ENCODE measurements at places on chromosomes 7 and 10.

DNA sequence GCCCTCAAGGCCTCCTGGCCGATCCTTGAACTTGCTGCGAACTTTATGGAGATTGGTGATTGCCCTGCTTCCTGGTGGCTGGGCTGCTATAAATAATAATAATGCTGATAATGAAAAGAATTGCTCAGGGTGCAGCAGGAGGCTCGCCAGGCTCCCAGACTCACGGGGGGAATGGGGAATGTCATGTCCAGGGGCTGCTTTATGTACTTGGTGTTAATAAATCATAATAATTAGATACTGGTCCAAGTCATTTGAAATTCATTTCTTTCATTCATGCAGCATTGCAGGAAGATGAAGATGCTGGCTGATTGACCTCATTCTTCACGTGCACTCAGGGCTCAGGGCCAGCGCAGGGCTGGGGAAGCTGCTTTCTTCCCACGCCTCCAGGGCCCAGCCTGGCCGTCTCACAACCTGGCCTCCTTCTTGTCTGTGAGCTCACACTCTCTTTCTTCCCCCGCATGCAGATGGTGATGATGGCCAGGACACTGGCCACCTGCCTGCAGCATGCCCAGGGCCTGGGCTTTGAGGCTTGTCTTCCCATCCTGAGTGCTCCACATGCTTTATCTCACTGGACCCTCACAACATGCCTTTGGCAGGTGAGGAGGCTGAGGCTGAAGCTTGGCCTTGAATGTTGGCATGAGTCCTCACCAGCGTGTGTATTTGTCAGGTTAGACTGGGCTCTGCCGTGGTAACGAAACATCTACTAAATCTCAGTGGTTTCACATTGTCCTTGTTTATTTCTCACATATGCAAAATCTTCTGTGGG, 138.4 kb upstream of the TNS3 start:
- no peak overlapping the region for H3K27ac ChIP-seq
- H3K4me1 ChIP-seq: no peaks in the 10 kb centered on the region
- no peaks in the 10 kb centered on the region for H3K27me3 ChIP-seq
- peak; percentile 24 for DNase-seq
- H3K36me3 ChIP-seq: no peaks in the 10 kb centered on the region

DNA sequence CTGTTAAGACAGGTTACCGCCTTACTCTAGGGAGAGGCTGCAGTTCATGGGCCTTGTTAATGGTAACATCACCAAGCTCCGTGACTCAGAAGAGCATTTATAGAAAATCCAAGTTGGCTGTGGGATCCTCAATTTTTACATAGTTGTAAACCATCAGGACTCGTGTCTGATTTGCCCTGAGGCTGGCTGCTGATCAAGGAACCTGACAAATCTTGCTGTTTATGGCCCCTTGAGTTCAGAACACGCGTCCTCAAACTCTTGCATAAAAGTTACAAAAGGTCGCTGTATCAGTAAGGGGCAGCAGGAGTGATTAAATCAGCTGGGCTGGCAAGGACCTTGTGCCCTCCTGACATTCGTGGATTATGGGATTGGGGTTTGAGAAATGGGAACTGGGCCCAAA, 4.6 kb downstream of the SLC13A4 start:
- DNase-seq: no peak
- H3K4me3 ChIP-seq: no peak overlapping the region
- H3K4me1 ChIP-seq: no peaks in the 10 kb centered on the region
- H3K27ac ChIP-seq: no peak overlapping the region
- H3K27me3 ChIP-seq: no peaks in the 10 kb centered on the region

GRCh38 chr7:157498657-157499056, 161.9 kb downstream of the DNAJB6 start:
- H3K4me3 ChIP-seq: no peak overlapping the region
- H3K27ac ChIP-seq: no peak overlapping the region
- H3K36me3 ChIP-seq: no peaks in the 10 kb centered on the region
- DNase-seq: no peak
- H3K27me3 ChIP-seq: no peaks in the 10 kb centered on the region

GRCh38 chr10:34537629-34538231, 277.4 kb downstream of the PARD3 start:
- H3K27me3 ChIP-seq: no peaks in the 10 kb centered on the region
- H3K36me3 ChIP-seq: no peaks in the 10 kb centered on the region
- H3K4me1 ChIP-seq: peaks cover 3% of the 10 kb centered on the region
- no peak overlapping the region for H3K27ac ChIP-seq

DNA sequence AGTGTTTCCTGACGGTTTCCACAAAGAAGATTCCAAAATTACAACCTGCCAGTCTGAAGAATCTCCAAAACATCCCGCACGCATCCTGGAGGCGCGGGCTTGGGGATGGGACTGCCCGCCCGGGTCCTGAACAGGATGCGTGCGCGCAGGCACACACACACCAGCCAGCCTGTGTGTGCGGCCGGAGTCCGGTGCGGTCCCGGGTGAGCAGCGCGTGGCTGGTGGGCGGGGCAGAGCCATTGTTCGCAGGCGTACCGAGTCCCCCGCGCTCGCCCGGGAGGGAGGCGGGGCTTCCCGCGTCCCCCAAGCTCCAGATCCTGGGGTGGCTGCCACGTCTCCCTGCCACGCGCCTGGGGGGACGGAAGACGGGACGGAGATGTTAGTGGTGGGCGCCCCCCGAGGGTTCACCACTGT, 675 bp upstream of the SCD start:
- no peaks in the 10 kb centered on the region for H3K27me3 ChIP-seq
- DNase-seq: peak; percentile 31
- peaks cover 67% of the 10 kb centered on the region for H3K4me1 ChIP-seq
- peak overlapping the region; percentile 91 for H3K4me3 ChIP-seq

DNA sequence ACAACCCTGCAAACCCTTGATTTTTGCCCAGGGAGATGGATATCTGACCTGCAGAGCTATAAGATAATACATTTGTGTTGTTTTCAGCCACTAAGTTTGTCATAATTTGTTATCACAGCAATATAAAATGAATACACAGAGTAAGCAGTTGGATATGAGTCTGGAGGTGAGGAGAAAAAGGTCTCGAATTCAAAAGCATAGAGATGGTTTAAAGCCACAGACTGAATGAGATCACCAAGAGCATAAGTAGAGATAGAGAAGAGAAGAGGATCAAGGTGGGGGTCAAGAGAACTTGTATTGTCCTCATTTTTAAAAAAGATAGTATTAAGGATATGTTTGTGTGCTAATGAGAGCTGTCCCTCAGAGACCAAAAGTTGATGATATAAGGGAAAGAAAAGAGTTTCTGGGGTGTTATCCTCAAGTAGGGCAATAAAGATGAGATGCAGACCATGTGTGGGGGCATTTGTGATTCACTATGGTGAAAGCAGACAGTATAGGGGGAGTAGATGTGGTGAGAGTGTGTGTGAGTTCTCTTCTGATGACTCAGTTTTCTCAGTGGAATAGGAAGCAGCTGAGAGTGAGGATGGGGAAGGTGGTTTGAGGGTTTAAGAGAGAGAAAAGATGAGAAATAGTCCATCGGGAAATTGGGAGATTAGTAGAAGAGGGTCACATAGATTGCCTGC, 25.8 kb upstream of the PCGF5 start:
- no peaks in the 10 kb centered on the region for H3K27me3 ChIP-seq
- H3K4me1 ChIP-seq: peaks cover 38% of the 10 kb centered on the region

DNA sequence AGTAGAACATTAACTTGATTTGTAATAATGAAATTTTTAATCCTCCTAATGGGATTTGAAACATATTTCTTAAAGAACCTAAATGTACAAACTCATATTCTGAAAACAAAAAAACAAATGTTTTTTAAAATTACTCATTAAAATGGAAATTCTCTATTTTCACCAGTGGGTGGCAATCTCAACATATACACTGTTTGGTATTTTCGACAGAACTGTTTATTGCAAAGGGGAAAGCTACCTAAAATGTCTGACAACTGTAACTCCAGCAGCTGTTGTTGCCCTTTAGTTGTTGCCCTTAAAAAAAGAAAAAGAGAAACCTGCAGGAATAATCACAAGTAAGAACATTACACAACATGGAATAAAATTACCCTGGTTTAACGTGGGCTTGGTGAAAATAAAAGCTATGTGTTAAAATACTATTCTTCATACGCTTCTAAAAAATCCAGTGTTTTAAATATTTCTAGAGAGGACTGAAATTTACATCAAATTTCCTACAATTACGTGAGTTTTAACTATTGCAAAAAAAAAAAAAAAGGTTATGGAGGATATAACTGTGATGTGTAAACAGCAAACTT, 54.5 kb downstream of the COL1A2 start:
- no peaks in the 10 kb centered on the region for H3K4me1 ChIP-seq
- no peaks in the 10 kb centered on the region for H3K27me3 ChIP-seq
- H3K4me3 ChIP-seq: no peak overlapping the region
- H3K27ac ChIP-seq: no peak overlapping the region
- no peaks in the 10 kb centered on the region for H3K36me3 ChIP-seq

GRCh38 chr7:137147338-137147720, 196.2 kb downstream of the PTN start:
- no peak overlapping the region for H3K4me3 ChIP-seq
- no peaks in the 10 kb centered on the region for H3K36me3 ChIP-seq
- no peak for DNase-seq
- H3K27ac ChIP-seq: no peak overlapping the region
- H3K4me1 ChIP-seq: no peaks in the 10 kb centered on the region

- no peak overlapping the region for H3K27ac ChIP-seq
- H3K36me3 ChIP-seq: no peaks in the 10 kb centered on the region
- no peaks in the 10 kb centered on the region for H3K4me1 ChIP-seq
- no peak for DNase-seq
- H3K27me3 ChIP-seq: no peaks in the 10 kb centered on the region
Measured at GRCh38 chr7:141976524-141977245, 3.1 kb upstream of the TAS2R38 start.

DNA sequence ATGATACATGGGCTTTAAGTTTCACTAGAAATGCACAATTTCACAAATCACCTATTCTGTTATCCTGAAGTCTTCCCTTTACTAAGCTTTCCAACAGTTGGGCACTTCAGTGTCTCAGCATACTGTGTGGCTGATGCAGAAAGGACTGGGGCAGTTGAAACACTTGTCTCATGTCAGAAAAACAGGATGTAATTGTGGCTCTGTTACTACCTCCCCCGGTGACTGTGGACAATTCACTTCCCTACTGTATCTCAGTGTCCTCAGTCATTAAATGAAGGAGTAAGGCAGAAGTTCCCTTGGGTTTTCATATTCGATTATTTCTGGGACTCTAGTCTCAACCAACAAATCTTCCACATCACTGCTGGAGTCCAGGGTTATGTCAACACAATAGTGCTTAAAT, 17.9 kb downstream of the ANKRD22 start:
- DNase-seq: no peak
- no peaks in the 10 kb centered on the region for H3K36me3 ChIP-seq
- H3K4me1 ChIP-seq: no peaks in the 10 kb centered on the region
- no peaks in the 10 kb centered on the region for H3K27me3 ChIP-seq

DNA sequence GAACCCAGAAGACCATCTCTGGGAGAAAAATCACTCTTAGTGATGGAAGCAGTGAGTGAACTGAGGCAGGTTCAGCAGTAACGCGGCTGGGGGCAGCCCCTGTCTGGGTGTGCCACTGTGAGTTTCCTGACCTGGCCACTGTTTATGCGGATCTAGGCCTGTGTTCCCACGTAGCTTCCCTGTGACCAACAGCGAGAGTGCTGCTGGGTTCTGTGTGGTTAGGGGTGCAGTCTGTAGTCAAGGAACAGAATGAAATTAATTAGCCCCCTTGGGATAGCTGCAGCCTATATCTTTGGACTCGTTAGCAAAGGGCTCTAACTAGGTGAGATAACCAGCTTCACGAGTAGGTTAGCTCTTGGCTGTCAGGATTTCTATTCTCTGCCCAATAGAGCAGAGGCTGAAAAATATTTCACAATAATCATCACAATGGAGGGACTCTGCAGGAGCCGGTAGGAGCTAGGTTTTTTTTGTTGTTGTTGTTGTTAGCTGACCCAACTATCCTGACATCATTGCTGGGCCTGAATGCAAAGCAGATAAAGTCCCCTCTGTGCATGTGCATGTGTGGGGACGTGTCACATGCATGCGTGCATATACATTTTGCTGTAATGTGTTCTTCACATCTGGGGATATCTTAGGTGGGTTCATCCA, 164.9 kb downstream of the TMEM178B start:
- H3K27ac ChIP-seq: no peak overlapping the region
- H3K4me3 ChIP-seq: no peak overlapping the region
- DNase-seq: no peak
- H3K36me3 ChIP-seq: no peaks in the 10 kb centered on the region

DNA sequence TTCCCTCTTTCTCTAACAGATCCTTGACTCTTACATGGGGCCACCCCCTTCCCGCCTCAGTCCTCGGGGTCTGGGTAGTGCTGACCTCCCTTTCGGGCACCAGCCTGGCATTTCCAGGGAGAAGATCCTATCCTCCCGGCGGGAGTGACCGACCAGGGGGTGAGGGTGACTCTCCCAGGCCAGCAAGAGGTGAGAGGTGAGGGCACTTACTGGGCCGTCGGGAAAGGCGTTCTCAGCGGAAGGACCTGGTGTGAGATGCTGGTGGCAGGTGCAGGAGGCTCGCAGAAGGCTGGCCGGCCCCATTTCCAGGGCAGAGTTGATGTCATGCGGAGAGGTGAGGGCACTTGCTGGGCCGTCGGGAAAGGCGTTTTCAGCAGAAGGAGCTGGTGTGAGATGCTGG, 4.2 kb upstream of the FOXL3 start:
- peaks cover 3% of the 10 kb centered on the region for H3K27me3 ChIP-seq
- H3K27ac ChIP-seq: no peak overlapping the region
- no peak for DNase-seq
- H3K4me1 ChIP-seq: peaks cover 5% of the 10 kb centered on the region

- no peak overlapping the region for H3K27ac ChIP-seq
- no peak for DNase-seq
- H3K4me3 ChIP-seq: no peak overlapping the region
Measured at GRCh38 chr10:70300908-70301597, 17.2 kb upstream of the NPFFR1 start.

GRCh38 chr7:157255201-157255606, 81.6 kb upstream of the DNAJB6 start:
- H3K27me3 ChIP-seq: no peaks in the 10 kb centered on the region
- no peak overlapping the region for H3K4me3 ChIP-seq
- no peak for DNase-seq
- no peaks in the 10 kb centered on the region for H3K4me1 ChIP-seq

DNA sequence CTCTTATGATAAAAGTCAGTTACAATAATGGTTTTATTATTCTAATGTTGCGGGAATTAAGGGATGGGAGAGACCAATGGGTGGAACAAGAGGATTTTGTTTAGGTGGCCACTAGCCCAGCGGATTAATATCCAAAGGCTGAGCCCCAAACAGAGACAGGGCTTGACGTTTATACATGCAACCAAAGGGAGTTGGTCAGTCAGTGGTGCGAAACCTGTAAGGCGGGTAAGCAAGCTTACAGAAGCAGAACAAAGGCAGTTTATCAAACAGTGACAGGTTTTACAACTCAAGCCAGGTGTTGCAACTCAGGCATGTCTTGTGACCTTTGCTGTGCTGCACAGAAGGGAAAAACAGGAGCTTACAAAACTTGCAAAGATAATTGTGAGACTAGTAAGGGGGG, 622.9 kb upstream of the MBL2 start:
- no peaks in the 10 kb centered on the region for H3K36me3 ChIP-seq
- H3K4me3 ChIP-seq: no peak overlapping the region
- no peak for DNase-seq
- H3K27me3 ChIP-seq: no peaks in the 10 kb centered on the region

- no peak overlapping the region for H3K4me3 ChIP-seq
- H3K27ac ChIP-seq: no peak overlapping the region
- H3K4me1 ChIP-seq: no peaks in the 10 kb centered on the region
- H3K36me3 ChIP-seq: no peaks in the 10 kb centered on the region
- no peak for DNase-seq
Measured at GRCh38 chr10:86556532-86556931, 34.9 kb upstream of the WAPL start.

- DNase-seq: no peak
- H3K4me3 ChIP-seq: no peak overlapping the region
- no peak overlapping the region for H3K27ac ChIP-seq
- H3K36me3 ChIP-seq: no peaks in the 10 kb centered on the region
- no peaks in the 10 kb centered on the region for H3K27me3 ChIP-seq
- peaks cover 19% of the 10 kb centered on the region for H3K4me1 ChIP-seq
Measured at GRCh38 chr10:48807791-48808470, 123.3 kb downstream of the WDFY4 start.
